ENCODE measurements at places on chromosomes 1 and 21. TPM values are rescaled to one million over a fixed set of nuclear protein-coding genes. Genes with fewer than 3 reads are reported as not detected.

TMEM9 gene
- total RNA-seq, result 11.3 TPM

GAS5 gene
- total RNA-seq, result 703 TPM

TMEM125 gene
- total RNA-seq, result not detected

TCHHL1 gene
- not detected for total RNA-seq

CD244 gene
- not detected for total RNA-seq

SLAMF8 gene
- total RNA-seq, result 1.2 TPM

UQCRH gene
- total RNA-seq, result 306 TPM

TCHH gene
- total RNA-seq, result not detected

DNA sequence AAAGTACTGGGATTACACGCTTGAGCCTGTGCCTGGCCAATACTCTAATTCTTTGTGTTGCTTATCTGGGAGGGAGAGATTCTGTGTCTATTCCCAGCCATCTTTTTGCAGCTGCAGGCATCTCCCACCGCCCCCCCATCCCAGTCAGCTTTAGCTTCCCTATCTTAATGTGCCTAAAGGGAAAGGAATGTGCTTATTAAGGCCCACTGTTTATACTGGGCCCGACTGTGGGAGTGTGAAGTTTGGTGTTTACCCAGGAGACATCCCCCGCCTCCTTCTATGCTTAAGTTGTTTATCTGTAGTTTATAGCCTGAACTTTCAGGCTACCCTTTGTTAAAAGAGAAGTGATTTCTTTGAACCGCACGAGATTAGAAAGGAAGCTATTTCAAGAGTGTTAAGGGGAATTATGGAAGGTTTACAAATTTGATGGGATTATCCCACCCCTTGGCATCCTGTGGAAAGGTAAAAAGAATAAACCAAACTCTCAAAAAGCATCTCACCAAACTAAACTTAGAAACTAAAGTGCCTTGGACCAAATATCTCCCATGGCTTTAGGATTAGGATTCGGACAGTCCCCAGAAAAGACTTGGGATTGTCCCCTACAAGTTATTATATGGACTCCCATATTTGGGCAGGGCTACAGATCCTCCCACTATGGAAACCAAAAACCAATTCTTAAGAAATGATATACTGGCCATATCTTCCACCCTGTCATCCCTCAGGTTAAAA is 25.5 kb upstream of the ZNF496 start:
- DNase-seq, result no peak
- H3K27me3 ChIP-seq, result peaks cover 11% of the 10 kb centered on the region
- no peaks in the 10 kb centered on the region for H3K36me3 ChIP-seq
- no peak overlapping the region for H3K4me3 ChIP-seq
- no peak overlapping the region for H3K27ac ChIP-seq

- DNase-seq, result no peak
- H3K27me3 ChIP-seq, result peaks cover 4% of the 10 kb centered on the region
- H3K4me3 ChIP-seq, result no peak overlapping the region
- H3K4me1 ChIP-seq, result no peaks in the 10 kb centered on the region
These were observed 264.8 kb downstream of the C1orf94 start for GRCh38 chr1:34441259-34442069.

GRCh38 chr1:175597969-175598765 is 145.2 kb downstream of the TNR start:
- no peaks in the 10 kb centered on the region for H3K36me3 ChIP-seq
- no peak for DNase-seq
- no peak overlapping the region for H3K4me3 ChIP-seq
- H3K27ac ChIP-seq, result no peak overlapping the region
- H3K27me3 ChIP-seq, result peaks cover 28% of the 10 kb centered on the region
- peaks cover 20% of the 10 kb centered on the region for H3K4me1 ChIP-seq

GRCh38 chr1:223811634-223812101 is 34.1 kb downstream of the TP53BP2 start:
- H3K27me3 ChIP-seq, result no peaks in the 10 kb centered on the region
- peak; percentile 69 for DNase-seq
- H3K4me3 ChIP-seq, result no peak overlapping the region
- H3K36me3 ChIP-seq, result peaks cover 39% of the 10 kb centered on the region
- H3K4me1 ChIP-seq, result peaks cover 22% of the 10 kb centered on the region
- H3K27ac ChIP-seq, result no peak overlapping the region

GRCh38 chr21:24280596-24280995 is 1326.7 kb downstream of the MRPL39 start:
- H3K36me3 ChIP-seq, result no peaks in the 10 kb centered on the region
- no peak for DNase-seq
- H3K27me3 ChIP-seq, result no peaks in the 10 kb centered on the region

GRCh38 chr1:167447521-167448136 is 70.7 kb downstream of the CD247 start:
- H3K4me1 ChIP-seq, result peaks cover 66% of the 10 kb centered on the region
- peak overlapping the region; percentile 79 for H3K4me3 ChIP-seq
- H3K27me3 ChIP-seq, result no peaks in the 10 kb centered on the region
- H3K36me3 ChIP-seq, result peaks cover 37% of the 10 kb centered on the region

GRCh38 chr1:198575798-198576641 is 35.5 kb upstream of the ATP6V1G3 start:
- H3K36me3 ChIP-seq, result peaks cover 2% of the 10 kb centered on the region
- H3K4me3 ChIP-seq, result no peak overlapping the region
- no peak for DNase-seq
- no peaks in the 10 kb centered on the region for H3K27me3 ChIP-seq
- peaks cover 5% of the 10 kb centered on the region for H3K4me1 ChIP-seq
- H3K27ac ChIP-seq, result no peak overlapping the region

DNA sequence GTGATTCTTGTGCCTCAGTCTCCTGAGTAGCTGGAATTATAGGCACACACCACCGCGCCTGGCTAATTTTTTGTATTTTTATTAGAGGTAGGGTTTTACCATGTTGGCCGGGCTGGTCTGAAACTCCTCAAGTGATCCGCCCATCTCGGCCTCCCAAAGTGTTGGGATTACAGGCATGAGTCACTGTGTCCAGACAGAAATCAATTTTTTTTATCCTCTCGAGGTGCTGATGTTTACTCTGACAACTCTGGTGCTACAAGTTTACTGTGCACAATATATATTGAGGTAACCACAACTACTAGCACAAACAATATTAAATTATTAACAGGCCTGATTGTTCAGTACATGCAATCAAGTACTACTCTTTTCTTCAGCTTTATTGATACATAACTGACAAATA is 39.7 kb downstream of the F13B start:
- H3K27ac ChIP-seq, result no peak overlapping the region
- H3K4me3 ChIP-seq, result no peak overlapping the region
- no peaks in the 10 kb centered on the region for H3K27me3 ChIP-seq
- no peaks in the 10 kb centered on the region for H3K36me3 ChIP-seq
- no peak for DNase-seq
- no peaks in the 10 kb centered on the region for H3K4me1 ChIP-seq

DNA sequence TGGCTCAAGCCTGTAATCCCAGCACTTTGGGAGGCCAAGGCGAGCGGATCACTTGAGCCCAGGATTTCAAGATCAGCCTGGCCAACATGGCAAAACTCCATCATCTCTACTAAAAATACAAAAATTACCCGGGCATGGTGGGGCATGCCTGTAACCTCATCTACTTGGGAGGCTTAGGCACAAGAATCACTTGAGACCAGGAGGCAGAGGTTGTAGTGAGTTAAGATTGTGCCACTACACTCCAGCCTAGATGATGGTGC is 12.0 kb downstream of the PALMD start:
- peaks cover 10% of the 10 kb centered on the region for H3K27me3 ChIP-seq
- no peaks in the 10 kb centered on the region for H3K36me3 ChIP-seq
- H3K27ac ChIP-seq, result no peak overlapping the region
- H3K4me3 ChIP-seq, result no peak overlapping the region
- H3K4me1 ChIP-seq, result no peaks in the 10 kb centered on the region
- no peak for DNase-seq

GRCh38 chr1:213418268-213419071 is 367.4 kb downstream of the RPS6KC1 start:
- H3K36me3 ChIP-seq, result no peaks in the 10 kb centered on the region
- H3K27me3 ChIP-seq, result no peaks in the 10 kb centered on the region
- no peak overlapping the region for H3K27ac ChIP-seq
- DNase-seq, result no peak

DNA sequence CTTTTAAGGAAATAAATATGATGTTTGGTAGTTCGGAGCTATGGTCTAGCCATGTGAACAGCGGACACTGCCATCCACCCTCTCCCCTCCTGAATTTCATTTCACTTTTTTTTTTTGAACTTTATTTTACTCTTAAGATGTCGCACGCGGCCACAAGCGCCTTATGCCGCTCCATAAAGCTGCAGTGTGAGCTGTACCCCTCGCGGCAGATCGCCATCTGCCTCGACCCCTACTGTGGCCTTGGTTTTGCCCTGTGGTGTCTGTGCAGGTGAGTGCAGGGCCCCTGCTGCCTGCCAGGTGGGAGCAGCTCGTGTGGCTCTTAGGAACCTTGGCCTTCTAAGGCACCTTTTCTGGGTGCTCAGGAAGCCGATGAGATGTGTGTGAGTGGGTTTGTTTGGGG is 48.1 kb downstream of the S100B start:
- H3K36me3 ChIP-seq, result peaks cover 43% of the 10 kb centered on the region
- H3K4me1 ChIP-seq, result peaks cover 36% of the 10 kb centered on the region
- DNase-seq, result no peak
- no peak overlapping the region for H3K4me3 ChIP-seq

GRCh38 chr1:192574073-192574472 is 1.5 kb upstream of the RGS1 start:
- no peak overlapping the region for H3K4me3 ChIP-seq
- H3K27ac ChIP-seq, result no peak overlapping the region

DNA sequence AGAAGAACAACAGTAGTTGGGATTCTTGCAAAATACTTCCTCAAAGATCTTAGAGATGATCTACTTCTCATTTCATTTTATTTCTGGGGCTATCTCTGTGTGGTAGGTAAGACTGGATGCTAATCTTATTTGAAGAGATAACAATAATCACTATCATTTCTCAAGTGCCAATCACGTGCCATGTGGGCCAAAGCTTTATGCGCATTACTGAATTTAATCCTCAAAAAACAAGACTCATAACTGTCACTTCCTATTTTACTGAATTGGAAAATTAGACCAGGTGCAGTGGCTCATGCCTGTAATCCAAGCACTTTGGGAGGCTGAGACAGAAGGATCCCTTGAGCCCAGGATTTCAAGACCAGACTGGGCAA is 121.7 kb downstream of the KCNN3 start:
- peaks cover 85% of the 10 kb centered on the region for H3K4me1 ChIP-seq
- H3K4me3 ChIP-seq, result peak overlapping the region; percentile 90
- H3K27me3 ChIP-seq, result no peaks in the 10 kb centered on the region
- DNase-seq, result no peak
- peak overlapping the region; percentile 94 for H3K27ac ChIP-seq

DNA sequence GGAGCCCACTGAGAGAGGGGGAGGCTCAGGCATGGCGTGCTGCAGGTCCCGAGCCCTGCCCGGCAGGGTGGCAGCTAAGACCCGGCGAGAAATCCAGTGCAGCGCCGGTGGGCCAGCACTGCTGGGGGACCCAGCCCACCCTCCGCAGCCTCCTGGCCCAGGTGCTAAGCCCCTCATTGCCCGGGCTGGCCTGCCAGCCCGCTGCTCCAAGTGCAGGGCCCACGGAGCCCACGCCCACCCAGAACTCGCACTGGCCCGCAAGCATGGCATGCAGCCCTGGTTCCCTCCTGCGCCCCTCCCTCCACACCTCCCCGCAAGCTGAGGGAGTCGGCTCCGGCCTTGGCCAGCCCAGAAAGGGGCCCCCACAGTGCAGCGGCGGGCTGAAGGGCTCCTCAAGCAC is 61.5 kb downstream of the C21orf91 start:
- H3K4me3 ChIP-seq, result no peak overlapping the region
- no peak for DNase-seq
- no peak overlapping the region for H3K27ac ChIP-seq

DNA sequence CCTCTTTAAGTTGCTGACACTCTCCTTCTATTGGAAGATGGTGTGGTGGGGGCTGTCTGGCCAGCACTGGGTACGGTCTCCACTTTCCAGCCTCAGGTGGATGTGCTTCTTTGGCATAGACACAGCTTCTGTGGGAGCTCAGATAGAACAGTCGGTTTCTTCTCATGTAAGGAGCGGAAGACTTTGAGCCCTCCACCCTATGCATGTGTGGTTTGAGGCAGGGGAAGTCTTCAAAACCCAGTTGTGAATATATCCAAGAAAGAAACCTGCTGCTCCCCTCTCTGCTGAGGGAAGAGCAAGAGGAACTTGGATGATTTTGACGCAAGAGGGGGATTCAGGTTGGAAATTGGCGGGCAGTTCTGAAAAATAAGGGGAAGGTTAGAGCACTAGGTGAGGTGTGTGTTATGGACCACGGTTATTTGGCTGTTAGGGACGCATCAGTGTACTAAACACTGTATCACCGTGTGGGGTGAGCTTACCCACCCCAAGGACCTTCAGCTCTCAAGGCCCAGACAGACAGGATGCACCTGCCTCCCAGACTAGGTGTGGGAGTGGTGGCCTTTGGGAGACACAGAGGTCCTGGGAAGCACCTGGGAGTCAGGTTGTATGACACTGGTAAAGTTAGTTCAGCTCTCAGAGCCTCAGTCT is 36.2 kb downstream of the IL6R start:
- peaks cover 6% of the 10 kb centered on the region for H3K36me3 ChIP-seq
- peaks cover 53% of the 10 kb centered on the region for H3K4me1 ChIP-seq
- peaks cover 8% of the 10 kb centered on the region for H3K27me3 ChIP-seq
- H3K27ac ChIP-seq, result no peak overlapping the region
- no peak for DNase-seq
- H3K4me3 ChIP-seq, result peak overlapping the region; percentile 42

Data from activated CD4-positive, alpha-beta T cell treated with anti-CD3 and anti-CD28 coated beads, Interleukin-2, amount 10 ng/mL, durations not matched to agents 24 days and 14 days (primary cell).